SIG-M5 (cell line): ENCODE measurements at places on chromosomes 1 and 21.

GRCh38 chr21:28464095-28464494 is 528.6 kb downstream of the LTN1 start:
- no peak for DNase-seq

GRCh38 chr21:40471103-40471502 is 375.9 kb downstream of the DSCAM start:
- no peak for DNase-seq

- DNase-seq, result no peak
Measured at GRCh38 chr1:29267321-29268070, 31.2 kb downstream of the PTPRU start.

DNA sequence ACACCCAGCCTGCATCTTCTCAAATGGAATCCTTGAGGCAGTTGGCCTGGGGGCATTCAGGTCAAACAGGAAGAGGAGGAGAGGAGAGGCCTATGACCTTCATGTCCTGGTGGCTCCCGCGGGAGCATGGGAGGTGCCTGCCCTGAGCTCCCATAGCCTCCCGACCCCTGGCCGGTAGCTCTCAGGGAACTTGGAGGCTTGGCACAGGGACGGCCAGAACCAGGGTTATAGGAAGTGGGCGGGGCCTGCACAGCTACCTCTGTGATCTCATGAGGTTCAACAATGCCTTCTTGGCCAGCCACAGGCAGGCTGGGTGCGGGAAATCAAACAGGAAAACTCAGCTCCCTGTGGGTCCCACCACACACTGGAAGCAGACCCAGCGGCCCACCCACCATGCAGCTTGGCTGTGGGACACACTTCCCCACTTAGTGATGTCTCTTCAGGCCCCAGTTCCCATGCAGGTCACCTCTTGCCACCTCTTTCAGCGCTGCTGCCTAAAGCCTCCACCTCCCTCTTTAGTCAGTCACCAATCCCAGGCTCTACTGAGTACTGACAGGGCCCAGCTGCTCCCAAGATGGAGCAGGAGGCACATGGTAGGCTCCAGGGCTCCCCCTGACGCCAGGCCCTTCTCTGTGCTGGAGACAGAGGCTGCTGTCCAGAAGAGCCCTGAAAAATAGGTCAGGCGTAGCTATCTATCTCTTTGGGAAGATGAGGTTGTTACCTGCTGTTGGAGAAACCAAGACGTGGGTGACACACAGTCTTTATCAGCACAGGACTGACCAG is at the start of gene SLFNL1:
Gene SLFNL1, minus strand, starts transcription at position 200 of the 783 bp plus-strand sequence. CDS start 1,065 bp downstream, outside the sequence.
- no peak for DNase-seq

DNA sequence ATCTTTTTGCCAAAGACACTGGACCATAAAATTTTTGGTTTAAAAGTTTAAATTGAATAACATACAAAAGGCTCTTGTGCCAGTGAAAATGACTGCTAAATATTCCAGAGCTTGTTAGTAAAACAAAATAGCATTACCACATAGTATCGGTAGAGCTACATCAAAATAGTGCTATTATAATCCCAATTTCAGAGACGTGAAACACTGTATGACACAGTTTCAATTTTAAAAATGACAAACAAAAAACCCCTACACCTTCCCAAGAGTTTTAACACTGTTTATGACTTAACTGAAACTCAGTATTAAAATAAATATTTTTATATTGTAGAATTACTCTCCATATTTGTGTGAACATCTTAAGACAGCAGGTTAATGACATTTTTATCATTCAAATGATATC is 7.0 kb downstream of the SLC30A1 start:
- DNase-seq, result no peak

DNA sequence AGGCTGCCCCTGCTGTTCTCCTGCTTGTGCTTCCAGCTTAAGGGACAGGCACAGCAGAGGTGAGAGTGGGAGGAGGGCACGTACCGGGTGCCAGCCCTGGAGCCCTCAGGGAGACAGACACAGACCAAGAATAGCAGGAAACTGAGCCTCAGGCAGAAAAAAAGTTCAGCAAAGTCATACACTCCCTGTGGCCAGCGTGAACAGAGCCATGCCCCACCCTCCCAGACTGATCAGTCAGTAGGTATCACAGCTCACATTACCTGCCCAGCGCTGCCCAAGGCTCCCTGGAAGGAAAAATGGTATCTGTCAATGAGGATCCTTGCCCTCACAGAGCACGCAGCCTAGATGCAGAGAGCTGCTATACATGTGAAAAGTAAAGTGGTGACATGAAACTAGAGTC is 1.3 kb downstream of the UBL4B start:
- DNase-seq, result no peak

DNA sequence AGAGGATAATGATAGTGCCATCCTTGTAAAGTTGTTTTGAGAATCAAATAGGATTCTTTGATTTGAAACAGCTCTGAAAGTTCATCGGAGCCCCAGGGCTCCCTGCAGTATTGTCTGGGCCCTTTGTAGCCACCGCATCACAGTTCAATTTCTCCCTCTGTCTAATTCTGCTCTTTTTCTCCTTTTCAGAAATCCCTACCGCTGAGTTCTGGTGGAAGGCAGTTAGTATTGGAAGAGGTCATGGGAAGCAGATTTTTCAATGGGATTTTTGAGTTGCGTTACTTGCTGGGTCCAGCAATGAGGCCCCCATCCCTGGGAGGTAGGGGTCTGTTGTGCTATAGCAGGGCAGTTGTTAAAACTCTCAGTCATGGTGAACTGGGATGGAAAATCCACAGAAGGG is 101.0 kb upstream of the DISP3 start:
- no peak for DNase-seq

DNA sequence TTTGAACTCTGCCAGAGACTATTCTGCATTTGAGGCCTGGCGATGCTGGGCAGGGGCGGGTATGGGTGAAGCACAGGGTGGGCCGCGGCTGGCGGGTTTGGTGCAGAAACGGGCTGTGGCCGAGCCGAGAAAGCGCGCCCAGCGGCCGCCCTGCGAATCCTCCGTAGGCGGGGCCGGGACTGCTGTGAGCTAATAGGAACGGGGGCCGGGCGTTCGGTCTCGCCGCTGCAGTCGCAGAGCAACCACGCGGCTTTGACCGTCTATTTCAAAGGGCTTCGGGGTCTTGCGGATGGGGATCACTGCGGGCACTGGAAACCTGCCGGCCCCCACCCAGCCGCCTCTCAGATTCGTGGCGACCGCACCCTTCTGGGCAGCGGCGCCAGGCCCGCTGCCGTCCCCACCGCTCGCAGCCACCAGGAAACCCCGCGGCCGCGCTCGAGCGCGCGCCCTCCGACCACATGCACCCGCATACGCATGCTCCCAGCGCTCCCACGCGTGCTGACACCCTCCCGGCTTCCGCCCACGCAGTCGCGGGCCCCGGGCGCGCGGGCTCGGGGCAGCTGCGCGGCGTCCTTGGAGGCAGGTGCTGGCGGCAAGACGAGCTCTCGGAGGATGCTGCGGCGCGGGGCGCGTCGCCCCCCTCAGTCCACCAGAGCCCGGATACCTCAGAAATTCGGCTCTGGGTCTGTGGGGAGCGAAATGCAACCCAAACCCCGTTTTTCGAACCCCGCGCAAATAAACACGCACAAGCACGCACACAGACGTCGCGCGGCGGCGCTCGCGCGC is 32.6 kb downstream of the DNTTIP2 start:
- no peak for DNase-seq

- no peak for DNase-seq
Measured at GRCh38 chr1:155171836-155172731, 1.0 kb downstream of the KRTCAP2 start.

GRCh38 chr1:15797614-15798390 is 9.6 kb downstream of the UQCRHL start:
- DNase-seq, result no peak

GRCh38 chr1:18919197-18919905 is 17.0 kb upstream of the ALDH4A1 start:
- DNase-seq, result no peak

- no peak for DNase-seq
Measured at GRCh38 chr1:245173446-245174211, 18.8 kb downstream of the KIF26B start.

DNA sequence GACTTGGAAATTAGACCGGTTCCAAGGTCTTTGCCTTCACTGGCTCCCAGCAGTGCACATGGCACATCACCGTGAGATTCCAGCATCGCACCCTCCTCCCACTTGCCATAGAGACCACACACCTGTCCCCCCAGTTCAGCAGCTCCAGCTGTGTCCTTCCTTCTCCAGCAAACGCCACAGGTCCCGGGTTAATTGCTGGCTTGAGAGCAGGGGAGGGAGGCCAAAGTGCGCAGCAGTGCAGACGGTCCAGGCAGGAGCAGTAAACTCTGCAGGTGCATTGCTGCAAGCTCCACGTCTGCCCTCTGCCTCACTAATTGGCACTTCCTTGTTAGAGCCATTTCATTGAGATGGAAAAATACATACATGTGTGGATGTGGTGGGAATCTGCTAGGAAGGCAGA is 65.3 kb downstream of the KLHDC7A start:
- DNase-seq, result no peak

DNA sequence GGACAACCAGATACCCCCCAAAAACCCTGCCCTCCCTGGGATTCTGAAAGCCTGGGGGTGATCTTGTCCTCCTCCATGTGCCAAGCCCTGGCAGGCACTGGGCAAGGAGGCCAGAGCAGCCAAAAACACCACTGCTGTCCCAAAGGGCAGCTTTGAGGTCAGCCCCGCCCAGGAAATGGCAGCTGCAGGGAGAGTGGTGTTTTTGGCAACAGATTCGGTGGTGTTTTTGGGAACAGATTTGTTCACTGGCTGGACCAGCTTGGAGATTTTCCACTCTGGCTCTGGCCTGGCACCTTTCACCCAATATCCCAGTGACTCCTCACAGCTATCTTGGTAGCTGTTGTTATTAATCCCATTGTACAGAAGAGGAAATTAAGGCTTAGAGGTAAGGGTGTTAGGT is 34.7 kb downstream of the LRP8 start:
- no peak for DNase-seq

GRCh38 chr1:235999259-235999925 is 65.5 kb downstream of the NID1 start:
- no peak for DNase-seq

- no peak for DNase-seq
Measured at GRCh38 chr21:16605597-16605996, 875.8 kb downstream of the USP25 start.

- DNase-seq, result no peak
Measured at GRCh38 chr1:201295346-201295745, 12.0 kb downstream of the PKP1 start.

DNA sequence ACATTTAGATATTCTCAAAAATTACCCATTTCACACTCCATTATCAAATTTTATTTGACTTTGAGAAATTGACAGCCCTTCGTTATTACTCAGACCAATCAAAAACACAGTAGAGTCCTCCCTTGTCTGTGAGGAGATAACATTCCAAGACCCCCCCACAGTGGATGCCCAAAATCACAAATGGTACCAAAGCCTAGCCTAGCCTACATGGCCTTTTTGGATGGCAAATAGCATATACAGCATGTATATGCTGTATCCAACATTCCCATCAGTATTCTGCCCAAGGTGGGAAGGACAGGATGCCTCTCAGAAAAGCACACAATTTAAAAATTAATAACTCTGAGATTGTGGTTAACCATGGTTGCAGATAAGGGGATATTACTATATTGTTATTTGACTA is 17.3 kb downstream of the SFPQ start:
- no peak for DNase-seq

GRCh38 chr1:9787702-9788101 is 36.1 kb downstream of the CLSTN1 start:
- DNase-seq, result no peak

GRCh38 chr1:69163241-69163640 is 404.5 kb upstream of the LRRC7 start:
- DNase-seq, result no peak

- DNase-seq, result no peak
Measured at GRCh38 chr1:153699768-153700167, 21.3 kb downstream of the NPR1 start.

DNA sequence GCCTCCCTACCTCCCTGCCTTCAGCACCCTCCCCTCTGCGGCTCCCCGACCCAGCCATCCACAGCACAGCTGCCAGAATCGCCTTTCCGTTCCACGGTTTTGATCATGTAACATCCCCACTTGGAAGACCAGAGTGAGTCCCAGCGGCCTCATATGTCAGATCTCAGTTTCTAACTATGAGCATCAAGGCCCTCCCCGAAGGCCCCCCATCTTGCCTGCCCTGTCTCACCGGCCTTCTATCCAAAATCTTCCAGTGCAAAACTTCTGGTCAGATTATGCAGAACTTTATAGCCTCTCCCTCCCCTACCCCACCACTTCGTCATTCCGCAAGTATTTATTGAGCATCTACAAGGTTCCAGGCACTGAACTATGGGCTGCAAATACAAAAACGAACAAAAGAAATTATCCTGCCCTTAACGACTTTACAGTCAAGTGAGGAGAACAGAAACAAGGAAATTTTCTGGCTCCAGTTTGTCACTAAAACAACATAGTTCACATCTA is 20.3 kb upstream of the LMX1A start:
- no peak for DNase-seq

DNA sequence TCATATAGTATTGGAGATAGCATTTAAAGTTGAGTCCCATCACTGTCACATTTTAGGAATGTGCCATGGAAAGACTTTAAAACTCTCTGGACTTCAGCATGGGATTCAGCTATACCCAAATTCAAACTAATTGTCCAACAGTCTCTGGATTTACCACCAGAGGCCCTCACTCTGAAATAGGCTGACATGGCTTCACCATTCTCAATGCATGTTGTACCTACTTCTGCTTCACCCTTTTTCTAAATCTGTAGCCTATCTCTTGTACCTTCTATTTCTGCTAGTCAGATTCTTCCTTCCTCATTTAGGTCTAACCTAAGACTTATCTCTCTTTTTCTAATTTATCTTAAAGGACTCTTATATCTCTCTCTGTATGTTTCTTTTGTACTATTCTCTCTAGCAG is 512.7 kb upstream of the ZRANB2 start:
- DNase-seq, result no peak

DNA sequence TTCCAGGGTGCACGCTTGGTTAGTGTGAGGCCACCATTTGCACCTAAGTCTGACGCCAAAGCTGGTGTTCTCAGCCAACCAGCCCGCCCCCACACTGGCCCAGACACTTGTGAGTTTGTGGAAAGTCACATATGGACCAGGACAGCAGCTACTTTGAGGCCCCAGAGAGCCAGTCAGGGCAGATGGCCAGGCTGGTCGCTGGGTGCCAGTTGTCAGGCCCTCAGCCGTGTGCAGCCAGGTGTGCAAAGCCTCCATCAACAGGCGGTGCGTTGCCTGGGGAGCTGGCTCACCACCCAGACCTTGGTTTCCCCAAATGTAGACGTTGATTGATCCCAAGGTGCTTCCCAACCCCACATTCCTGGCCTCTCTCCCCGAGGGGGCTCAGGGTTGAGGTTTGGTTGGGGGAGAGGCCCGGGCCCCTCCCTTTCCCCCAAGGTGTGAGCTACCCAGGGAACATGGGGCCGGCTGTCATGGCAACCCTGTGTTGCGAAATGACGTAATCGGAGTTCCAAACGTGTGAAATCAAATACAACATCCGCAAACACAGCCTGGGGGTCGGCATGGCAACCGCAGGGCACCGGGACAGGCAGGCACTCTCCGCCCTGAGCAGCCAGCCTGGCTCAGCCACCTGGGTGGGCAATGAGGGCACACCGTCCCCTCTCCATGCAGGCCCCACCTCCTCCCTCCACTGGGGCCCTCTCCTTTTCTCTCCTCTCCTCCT is 42.2 kb upstream of the WNT4 start:
- DNase-seq, result no peak

GRCh38 chr1:36285443-36286101 is 20.6 kb upstream of the SH3D21 start:
- no peak for DNase-seq
